ENCODE measurements at places on chromosomes 4 and X.

DNA sequence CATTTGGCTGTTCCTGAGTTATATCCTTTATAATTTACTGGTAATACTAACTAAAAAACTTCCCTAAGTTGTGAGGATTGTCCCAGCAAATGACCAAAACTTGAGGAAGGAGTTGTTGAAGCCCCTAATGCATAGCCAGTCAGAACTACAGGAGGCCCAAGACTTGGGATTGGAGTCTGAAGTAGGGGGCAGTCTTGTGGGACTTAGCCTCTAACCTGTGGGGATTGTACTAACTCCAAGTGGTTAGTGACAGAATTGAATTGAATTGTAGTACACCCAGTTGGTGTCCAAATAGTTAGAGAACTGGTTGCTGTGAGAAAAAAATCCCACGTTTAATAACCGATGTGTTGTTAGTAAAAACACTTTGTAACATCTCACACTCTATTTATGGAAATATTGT, 1506.3 kb downstream of the ADGRL3 start:
- DNase-seq: no peak

DNA sequence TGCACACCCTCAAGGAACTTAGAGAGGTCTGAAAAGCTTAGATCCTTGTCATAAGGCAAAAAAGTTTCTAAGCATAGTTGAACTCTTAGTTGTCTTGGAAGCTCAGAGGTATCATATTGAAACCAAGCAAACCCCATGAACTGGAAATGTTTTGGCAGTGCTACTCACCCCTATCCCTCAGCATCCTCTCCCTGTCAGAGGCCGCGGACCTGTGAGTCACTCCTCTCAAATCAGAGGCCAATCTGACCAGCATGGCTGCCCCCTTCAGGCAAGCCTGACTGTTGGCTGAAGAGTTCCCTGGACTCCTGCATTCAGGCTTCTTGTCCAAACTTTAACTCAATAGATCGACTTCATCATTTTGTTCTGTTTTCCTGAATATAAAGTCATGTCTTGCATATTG, 69.4 kb downstream of the KCNIP4 start:
- DNase-seq: peak; percentile 56

GRCh38 chrX:38678821-38679220, 117.5 kb downstream of the TSPAN7 start:
- DNase-seq: no peak

- no peak for DNase-seq
Observed at GRCh38 chrX:54325077-54325476, 32.8 kb downstream of the WNK3 start.

DNA sequence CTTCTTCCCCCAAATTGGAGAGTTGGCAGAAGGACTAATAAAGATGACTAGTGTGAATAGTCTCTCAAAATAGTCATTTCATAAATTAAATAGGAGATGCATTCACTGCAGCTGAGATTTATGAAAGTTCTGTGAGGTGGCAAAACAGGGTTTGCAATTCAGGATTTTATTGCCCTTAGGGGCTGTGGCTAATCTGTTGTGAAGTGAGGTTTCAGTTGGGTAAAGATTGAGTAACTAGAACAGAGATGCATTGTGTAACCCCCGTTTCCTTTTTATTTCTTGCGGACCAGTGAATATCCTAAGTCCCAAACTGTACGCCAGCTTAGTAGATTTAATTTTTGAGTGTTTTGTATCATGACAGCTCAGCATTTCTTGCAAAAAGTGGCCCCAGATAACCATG, 16.2 kb upstream of the SCRG1 start:
- DNase-seq: no peak

DNA sequence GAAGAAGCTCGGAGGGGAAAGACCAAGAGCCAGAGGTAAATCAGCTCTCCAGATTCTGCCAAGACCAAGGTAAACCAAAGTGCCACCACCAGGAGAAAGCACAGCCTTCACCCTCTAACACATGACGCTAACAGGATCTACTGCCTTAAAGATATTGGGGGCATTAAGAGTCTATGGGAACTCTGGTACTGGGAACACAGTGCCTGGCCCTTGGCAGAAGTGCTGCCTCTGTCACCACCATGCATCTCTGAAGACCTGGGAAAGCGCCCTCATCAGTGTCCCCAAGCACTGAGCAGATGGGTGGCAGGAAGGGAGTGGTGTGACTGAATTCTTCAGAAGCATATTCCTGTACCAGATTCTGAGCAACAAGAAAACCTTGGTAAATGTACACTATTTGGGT, 1.3 kb downstream of the QDPR start:
- no peak for DNase-seq

GRCh38 chrX:6448003-6448402, 86.9 kb downstream of the VCX3A start:
- DNase-seq: no peak

DNA sequence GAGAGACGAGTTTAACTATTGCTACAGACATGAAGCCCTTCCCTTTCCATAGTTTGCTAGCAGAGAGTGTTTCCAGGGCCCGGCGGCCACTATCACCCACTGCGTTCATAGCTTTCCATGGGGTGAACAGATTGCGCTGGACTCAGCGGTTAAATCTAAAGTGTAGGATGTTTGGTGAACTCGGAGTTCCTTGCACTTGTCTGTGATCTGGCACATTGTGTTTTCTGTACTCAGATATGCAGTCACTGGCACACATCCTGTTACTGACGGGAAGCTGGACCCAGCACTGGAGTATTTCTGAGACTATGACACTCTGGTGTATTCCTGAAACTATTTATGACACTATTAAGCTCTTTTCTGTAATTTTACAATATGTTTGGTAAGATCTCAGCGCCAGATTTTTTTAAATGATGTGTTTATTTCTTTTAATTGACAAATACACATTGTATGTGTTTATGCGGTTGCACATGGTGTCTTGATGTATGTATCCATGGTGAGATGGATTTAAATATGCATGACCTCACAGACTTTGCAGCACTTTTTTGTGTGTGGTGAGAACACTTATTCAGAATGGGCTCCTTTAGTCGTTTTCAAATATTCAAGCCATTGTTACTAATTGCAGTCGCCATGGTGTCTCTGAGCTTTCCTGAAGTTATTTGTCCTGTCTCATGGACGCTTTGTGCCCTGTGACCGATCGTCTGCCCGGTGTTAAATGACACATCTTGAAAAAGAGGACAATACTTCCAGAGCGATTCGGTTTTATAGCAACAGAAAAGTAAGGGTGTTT, 14.1 kb downstream of the CD99 start:
- DNase-seq: peak; percentile 65

GRCh38 chrX:7996414-7996813, 69.2 kb upstream of the PNPLA4 start:
- peak; percentile 45 for DNase-seq

DNA sequence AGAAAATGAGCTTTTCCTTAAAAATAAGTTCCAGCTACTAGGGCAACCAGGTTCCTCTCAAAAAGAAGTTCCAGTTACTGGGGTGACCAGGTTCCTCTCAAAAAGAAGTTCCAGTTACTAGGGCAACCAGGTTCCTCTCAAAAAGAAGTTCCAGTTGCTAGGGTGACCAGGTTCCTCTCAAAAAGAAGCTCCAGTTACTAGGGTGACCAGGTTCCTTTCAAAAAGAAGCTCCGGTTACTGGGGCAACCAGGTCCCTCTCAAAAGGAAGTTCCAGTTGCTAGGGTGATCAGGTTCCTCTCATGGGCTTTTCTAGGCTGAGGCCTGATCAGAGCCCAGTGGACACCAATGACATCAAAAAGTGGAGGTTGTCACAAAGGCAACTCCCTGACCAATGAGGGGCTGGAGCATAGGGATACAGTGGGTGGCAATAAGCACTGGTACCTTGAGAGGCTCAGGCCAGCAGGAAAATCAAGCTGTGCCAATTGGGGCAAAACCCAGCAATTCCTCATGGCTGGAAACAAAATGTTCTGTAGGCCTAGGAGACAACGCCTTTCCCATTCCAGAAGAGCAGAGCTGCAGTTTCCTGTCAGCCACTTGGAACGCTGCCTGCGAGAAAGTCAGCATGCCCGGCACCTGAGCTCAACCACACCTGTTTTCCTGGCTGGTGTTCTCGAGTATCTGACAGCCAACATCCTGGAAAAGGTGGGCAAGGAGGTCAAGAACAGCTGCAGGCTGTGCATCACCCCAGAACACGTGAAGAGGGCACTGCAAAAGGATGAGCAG, 12.3 kb upstream of the SYTL5 start:
- DNase-seq: no peak

- DNase-seq: no peak
Observed at GRCh38 chrX:5388087-5388486, 840.6 kb downstream of the NLGN4X start.

GRCh38 chrX:24774650-24775049, 80.9 kb downstream of the POLA1 start:
- DNase-seq: no peak

GRCh38 chr4:12975511-12975910, 508.6 kb downstream of the RAB28 start:
- no peak for DNase-seq

DNA sequence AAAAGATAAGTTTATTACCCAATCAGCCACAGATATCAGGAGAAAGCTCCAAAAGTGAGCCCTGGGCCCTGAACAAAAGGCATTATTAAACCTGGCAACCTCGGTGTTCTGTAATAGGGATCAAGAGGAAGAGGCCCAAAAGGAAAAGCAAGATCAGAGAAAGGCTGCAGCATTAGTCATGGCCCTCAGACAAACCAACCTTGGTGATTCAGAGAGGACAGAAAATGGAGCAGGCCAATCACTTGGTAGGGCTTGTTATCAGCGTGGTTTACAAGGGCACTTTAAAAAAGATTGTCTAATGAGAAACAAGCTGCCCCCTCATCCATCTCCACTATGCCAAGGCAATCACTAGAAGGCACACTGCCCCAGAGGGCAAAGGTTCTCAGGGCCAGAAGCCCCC, 75.7 kb downstream of the AGTR2 start:
- DNase-seq: no peak

GRCh38 chr4:22496165-22496813, 19.6 kb downstream of the ADGRA3 start:
- DNase-seq: peak; percentile 32

GRCh38 chr4:80253510-80253909, 13.0 kb upstream of the FGF5 start:
- DNase-seq: no peak

All from EH (cell line).